Smooth muscle cell of the umbilical artery (primary cell): ENCODE measurements at places on chromosomes 1 and 21. TPM values are rescaled to one million over a fixed set of nuclear protein-coding genes. Genes with fewer than 3 reads are reported as not detected.

The GJB3 gene
- total RNA-seq: not detected in 2 replicates

The RO60 gene
- 164 and 179 TPM in 2 replicates for total RNA-seq

The GBP3 gene
- total RNA-seq: 7.1 and 49.6 TPM in 2 replicates

The MAP1LC3C gene
- total RNA-seq: under 0.01 and 0.42 TPM in 2 replicates

The OLFML2B gene
- 1.5 and 3.5 TPM in 2 replicates for total RNA-seq

The CD101 gene
- under 0.01 and 0.18 TPM in 2 replicates for total RNA-seq

The ADGRB2 gene
- 24.9 and 28.5 TPM in 2 replicates for total RNA-seq

The HPDL gene
- total RNA-seq: 0.59 and 1.4 TPM in 2 replicates

The HCN3 gene
- total RNA-seq: 0.69 and 1.2 TPM in 2 replicates

The ZBTB8A gene
- total RNA-seq: 7.2 and 8.0 TPM in 2 replicates

The FABP3 gene
- total RNA-seq: 4.5 and 17.2 TPM in 2 replicates

The SGIP1 gene
- 4.4 and 5.6 TPM in 2 replicates for total RNA-seq

The DEPDC1 gene
- total RNA-seq: 3.0 and 28.9 TPM in 2 replicates

The DMBX1 gene
- not detected in 2 replicates for total RNA-seq

The THEMIS2 gene
- 3.8 and 3.9 TPM in 2 replicates for total RNA-seq

The A3GALT2 gene
- total RNA-seq: not detected in 2 replicates

The S100A14 gene
- not detected in 2 replicates for total RNA-seq

The IVL gene
- 1.1 TPM in 1 of 2 replicates, not detected in the other for total RNA-seq

The FAM76A gene
- total RNA-seq: 11.8 and 12.2 TPM in 2 replicates

The LRRN2 gene
- not detected in 2 replicates for total RNA-seq

The IFI44L gene
- total RNA-seq: 1.6 and 4.8 TPM in 2 replicates

The TENT5C gene
- 3.4 and 3.6 TPM in 2 replicates for total RNA-seq

The LCE1C gene
- not detected in 2 replicates for total RNA-seq

The GCSAML gene
- total RNA-seq: not detected in 2 replicates

The ATXN7L2 gene
- total RNA-seq: 1.2 and 1.9 TPM in 2 replicates

The GNG12 gene
- 149 and 228 TPM in 2 replicates for total RNA-seq

The DCST1 gene
- total RNA-seq: not detected in 2 replicates

The NEXN gene
- 16.3 and 19.3 TPM in 2 replicates for total RNA-seq

The RYR2 gene
- total RNA-seq: under 0.01 TPM in 2 replicates

The RNF186 gene
- total RNA-seq: not detected in 2 replicates

The TCP10L gene
- 0.46 and 0.59 TPM in 2 replicates for total RNA-seq

The OR10J1 gene
- total RNA-seq: not detected in 2 replicates

The GBP1 gene
- total RNA-seq: 25.9 and 36.5 TPM in 2 replicates

The FCRL1 gene
- not detected in 2 replicates for total RNA-seq

The NPHS2 gene
- not detected in 2 replicates for total RNA-seq
